Karpas-422 (cell line): ENCODE measurements at places on chromosomes 3 and 15. TPM values are rescaled to one million over a fixed set of nuclear protein-coding genes. Genes with fewer than 3 reads are reported as not detected.

HOMER2 gene
- 30.4 and 48.5 TPM in 2 replicates for total RNA-seq

MESP1 gene
- 0.14 TPM in 1 of 2 replicates, not detected in the other for total RNA-seq

STRIT1 gene
- total RNA-seq: not detected in 2 replicates

EPHA6 gene
- total RNA-seq: not detected in 2 replicates

CD200R1 gene
- not detected in 2 replicates for total RNA-seq

SCN11A gene
- total RNA-seq: 0.07 TPM in 1 of 2 replicates, not detected in the other

CCR9 gene
- total RNA-seq: not detected in 2 replicates

- DNase-seq: no peak
Observed at GRCh38 chr15:69743091-69743490, 290.5 kb downstream of the RPLP1 start.

DNA sequence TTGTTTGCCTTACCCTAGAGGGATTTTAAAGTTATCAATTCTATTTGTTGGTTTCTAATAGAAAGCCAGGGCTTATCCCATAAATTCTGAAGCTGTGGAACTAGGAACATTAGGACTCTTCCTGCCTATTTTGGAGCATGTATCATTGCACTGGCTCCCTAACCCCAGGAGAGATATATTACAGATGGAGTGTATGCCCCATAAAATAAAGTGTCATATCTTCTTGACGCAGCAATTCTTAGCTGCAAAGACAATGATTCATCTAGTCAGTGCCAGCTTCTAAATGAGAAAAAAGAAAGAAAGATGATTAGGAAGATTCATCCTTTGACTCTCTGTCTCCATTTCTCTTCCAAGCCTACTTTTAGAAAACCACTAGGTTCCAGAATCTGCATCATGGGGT, 74.8 kb upstream of the MAGI1 start:
- DNase-seq: no peak

DNA sequence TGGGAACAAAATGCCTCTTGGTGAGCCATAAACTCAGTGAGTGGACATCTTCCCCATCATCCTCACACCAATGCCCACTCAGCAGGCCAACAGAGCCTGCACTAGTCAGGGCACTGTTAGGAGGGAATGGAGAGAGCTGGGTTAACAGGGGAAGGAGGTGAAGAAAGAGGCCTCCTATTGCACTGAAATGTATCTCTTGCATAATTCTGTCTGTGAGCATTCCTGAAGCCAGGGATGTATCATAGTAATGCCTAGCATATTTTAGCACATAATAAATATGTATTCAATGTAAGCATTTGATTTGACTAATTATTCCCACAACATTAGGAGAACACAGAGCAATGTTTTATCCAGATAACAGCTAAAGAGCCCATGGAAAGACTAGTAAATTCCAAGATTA, 81.2 kb downstream of the ANO10 start:
- DNase-seq: no peak

DNA sequence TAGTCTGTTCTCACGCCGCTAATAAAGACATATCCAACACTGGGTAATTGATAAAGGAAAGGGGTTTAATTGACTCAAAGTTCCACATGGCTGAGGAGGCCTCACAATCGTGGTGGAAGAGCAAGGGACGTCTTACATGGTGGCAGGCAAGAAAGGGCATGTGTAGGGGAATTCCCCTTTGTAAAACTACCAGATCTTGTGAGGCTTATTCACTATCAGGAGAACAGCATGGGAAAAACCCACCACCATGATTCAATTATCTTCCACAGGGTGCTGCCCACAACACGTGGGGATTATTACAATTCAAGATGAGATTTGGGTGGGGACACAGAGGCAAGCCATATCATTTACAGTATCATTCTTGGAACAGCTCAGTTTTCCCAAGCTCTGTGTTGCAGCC, 268.0 kb downstream of the SUCLG2 start:
- DNase-seq: no peak

DNA sequence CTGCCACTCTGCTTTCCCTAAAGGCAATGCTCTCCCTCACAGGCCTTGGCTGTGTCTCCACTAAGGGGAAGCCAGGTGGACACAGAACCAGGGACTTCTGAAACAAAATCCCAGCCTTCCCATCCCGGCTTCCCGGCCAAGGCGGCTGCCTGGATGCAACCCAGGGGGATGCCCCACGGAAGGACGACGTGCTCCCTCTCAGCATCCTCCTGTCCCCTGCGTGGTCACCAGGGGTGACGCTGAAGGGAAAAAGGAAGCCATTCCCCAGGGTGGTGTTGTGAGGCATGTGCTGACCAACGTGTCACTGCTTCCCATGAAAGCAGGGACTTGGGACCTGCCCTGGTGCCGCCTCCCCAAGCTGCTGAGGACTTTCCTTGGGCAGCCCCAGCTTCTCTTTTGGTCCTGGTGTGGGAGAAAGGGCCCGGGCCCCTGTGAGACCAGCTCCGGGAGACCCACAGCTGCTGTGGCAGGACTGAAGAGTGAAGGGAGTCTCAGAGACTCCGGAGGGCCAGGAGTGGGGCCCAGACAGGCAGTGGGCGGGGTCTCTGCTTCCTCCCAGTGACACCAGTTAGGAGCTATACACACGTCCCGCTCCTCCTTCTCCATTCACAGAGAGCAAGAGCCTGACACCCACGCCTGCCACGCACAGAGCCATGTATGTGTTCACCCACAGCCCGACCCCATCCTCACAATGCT, 139.2 kb downstream of the NUP210 start:
- DNase-seq: no peak

DNA sequence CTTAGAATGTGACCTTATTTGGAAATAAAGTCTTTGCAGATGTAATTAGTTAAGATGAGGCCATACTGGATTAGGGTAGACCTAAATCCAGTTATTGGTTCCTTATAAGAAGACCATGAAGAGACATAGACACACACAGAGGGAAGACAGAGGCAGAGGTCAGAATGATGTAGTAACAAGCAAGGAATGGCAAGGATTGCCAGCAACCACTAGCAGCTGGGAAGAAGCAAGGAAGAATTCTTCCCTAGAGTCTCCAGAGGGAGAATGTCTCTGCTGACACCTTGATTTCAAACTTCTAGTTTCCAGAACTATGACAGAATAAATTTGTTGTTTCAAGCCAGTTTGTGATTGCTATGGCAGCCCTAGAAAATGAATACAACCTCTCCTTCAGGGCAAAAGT, 116.7 kb downstream of the WDR76 start:
- DNase-seq: no peak

DNA sequence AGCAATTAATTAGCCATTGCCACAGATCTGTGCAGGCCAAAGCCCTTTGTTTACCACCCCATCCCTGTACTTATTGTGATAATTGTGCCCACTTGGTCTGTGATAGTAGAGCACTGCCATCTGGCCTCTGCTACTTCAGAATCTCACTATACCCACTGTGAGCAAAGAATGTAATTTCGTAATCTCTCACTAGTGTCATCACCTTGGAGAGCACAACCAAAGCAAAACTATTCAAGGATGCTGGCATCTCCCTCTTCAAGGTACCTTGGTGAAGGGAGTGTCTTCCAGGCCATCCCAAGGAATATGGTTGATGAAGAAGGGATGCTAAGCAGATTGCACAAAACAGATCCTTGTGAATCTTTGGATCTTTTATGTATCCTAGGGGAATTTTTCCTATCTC, 34.7 kb upstream of the NOX5 start:
- no peak for DNase-seq

DNA sequence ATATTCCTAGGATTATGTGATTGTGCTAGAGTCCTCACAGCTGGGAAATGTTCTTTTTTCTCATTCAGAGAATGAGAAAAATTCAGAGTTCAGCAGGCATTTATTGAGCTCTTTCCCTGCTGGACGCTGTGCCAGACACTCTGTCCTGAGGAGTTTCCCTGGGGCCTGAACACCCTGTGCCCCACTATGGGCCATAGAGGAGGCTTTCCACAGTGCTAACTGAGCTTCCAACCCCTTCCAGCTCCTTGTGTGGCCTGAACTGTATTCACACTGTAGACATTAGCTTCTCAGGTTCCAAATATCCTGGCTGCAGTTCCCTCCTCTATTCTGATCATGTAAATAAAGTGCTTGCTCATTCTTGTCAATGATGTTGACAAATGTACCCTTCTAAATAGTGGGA, 10.0 kb downstream of the ABHD2 start:
- DNase-seq: no peak

- DNase-seq: no peak
Observed at GRCh38 chr15:48946074-48946839, 17.5 kb downstream of the SHC4 start.

DNA sequence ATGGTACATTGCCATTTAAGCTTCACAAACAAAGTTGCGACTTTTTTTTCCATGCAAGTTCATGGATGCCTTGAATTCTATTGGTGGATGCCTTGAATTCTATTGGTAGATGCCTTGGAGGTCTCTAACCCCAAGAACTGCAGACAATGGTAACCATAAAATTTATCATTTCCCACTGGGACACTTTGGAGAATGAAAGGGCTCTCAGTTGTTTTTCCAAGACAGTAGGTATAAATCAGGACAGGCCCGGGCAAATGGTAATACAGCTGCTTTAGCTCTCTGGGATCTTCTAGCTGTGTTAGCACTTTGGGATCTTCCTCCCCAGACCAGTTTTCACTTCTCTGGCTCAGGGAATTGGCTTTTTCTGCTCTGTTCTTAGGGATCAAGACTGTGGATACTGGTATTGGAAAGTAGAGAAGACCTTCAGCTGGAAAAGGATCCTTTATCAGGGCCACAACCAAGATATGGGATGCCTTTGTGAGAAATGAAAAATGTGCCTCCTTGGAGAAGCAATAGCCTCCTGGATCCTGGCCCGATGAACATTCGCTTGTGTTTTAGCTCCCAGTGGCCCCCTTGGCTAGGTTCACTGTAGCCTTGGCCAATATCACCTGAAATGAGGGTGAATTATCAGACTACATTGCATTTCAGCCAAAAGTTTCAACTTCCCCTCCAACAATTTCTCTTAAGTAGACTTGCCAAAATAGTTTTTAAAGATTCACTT, 8.3 kb downstream of the LRRC3B start:
- DNase-seq: no peak
